ENCODE measurements at places on chromosomes 5 and 9.
A peak's percentile ranks its signal among the peaks of the same experiment; 100 is the strongest.

GRCh38 chr9:18437315-18438201 is 36.4 kb upstream of the ADAMTSL1 start:
- no peak for DNase-seq

DNA sequence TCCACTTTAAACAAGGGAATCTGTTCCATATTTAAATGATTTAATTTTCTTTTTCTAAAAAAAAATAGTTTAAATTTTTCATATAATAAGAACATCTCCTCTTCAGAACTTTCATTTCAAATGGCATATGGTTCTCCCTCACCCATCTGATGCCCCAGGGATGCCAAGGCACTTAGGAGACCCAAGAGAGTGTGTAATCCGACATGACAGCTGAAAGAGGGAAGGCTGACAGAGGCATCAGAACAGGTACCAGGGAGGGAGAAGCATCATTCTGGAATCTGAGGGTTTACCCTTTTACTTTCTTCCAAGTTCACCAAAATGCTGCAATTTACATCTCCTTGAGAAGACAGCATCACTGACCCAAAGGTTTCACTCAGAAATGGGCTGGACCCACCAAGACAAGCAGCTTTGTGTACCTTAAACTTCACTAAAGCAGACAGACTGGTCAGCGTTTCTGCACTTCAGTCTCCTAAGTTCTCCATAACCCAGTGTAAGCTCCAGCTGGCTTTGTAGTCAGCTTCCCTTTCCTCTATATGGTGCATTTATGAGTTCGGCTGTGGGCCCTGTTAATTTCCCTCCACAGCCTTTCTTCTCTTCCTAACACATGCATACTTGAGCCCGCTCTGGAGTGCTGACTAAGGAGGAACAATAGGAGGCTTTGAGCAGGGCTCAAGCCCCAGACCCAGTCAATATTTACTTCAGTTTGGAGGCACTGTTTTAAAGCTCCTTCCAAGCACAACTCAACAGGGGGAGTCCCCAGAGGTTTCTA is 17.7 kb downstream of the EFNA5 start:
- peak; percentile 54 for DNase-seq

DNA sequence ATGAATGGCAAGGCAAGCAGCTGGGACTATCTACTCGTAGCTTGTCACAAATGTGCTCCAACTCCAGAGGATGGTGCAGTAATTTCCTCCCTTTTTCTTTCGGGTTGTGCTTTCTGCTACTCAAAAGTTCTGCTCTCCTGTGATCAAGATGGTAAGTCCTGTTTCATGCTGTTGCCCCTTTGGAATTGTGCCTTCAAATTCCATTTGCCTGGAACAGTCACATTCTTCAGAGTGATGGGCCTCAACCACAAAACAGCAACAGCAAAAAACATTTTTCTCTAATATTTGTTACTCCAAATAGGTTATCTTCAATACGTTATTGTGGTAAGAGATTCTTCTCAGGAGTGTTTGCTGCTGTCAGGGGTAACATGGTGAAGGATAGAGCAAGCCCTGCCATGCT is 209.3 kb downstream of the PALM2AKAP2 start:
- no peak for DNase-seq

DNA sequence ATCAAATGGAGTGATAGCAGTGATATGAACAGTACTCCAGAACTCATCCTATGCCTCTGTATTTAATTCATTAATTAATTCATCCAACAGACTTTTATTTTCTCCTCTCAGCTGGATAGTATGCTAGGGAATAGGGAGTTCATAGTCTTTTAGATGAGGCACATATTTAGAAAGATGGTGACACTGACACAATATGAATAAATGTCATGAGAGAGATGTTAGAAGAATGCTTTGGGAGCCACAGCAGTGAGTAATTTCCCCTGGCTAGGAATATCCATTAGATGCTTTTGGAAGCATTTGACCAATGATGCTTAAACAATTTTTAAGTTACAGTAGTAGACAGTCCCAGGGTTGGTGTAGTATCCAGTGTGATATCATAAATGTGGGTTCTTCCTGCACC is 428.7 kb upstream of the SGCD start:
- DNase-seq: no peak
